ELR (cell line): ENCODE measurements at places on chromosomes 13 and 19.

DNA sequence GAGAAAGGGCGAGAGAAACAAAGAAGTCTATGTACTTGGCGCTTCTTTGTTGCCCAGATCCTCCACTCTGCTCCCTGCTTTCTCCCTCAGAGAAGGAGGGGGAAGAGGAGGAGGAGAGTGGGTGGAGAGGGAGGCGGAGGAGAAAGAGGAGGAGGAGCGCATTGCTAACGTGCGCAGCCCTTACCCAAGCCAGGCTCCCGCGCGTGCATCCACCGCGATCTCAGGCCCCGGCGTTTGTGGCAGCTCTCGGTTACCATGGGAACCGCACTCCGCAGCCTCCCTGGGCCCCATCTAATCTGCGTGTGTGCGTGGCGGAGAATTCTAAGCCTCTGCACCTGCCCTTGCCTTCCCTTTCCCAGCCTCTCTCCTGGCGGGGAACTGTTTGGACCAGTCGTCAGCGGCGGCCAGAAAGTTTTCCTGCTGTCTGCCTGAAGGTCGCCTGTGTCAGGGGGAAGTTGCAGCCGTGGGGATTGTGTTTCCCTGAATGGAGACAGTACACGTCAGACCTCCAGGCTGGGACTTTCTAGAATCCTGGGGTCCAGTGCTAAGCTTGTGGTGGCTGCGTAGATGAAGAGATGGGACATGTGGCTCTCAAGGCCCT lies at the start of gene ERICH6B:
Gene ERICH6B, minus strand, starts transcription at position 239 of the 601 bp plus-strand sequence. CDS start 18,734 bp downstream, outside the sequence.
- DNase-seq: peak; percentile 39

GRCh38 chr19:10624585-10624984 lies 768 bp upstream of the SLC44A2 start:
- no peak for DNase-seq

GRCh38 chr13:83546476-83546875 lies 335.8 kb downstream of the SLITRK1 start:
- DNase-seq: no peak

- peak; percentile 61 for DNase-seq
Measured at GRCh38 chr13:27797228-27797624, 4.9 kb downstream of the GSX1 start.

DNA sequence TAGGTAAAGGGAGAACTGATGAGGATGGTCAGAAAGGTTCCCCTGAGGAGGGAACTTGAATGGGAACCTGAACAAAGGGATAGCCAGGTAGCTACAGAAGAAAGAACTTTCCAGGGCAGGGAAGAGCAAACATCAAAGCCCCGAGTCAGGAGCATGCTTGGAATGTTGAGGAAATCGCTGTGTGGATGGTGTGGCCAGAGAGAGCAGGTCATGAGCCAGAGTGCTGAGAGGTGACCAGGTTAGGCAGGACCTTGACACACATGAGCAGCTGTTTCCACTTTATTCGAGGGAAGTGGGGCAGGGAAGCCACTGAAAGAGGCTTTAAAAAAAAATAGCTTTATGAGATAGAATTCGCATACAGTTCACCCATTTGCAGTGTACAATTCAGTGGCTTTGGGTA lies 4.4 kb downstream of the RAB8A start:
- DNase-seq: no peak

DNA sequence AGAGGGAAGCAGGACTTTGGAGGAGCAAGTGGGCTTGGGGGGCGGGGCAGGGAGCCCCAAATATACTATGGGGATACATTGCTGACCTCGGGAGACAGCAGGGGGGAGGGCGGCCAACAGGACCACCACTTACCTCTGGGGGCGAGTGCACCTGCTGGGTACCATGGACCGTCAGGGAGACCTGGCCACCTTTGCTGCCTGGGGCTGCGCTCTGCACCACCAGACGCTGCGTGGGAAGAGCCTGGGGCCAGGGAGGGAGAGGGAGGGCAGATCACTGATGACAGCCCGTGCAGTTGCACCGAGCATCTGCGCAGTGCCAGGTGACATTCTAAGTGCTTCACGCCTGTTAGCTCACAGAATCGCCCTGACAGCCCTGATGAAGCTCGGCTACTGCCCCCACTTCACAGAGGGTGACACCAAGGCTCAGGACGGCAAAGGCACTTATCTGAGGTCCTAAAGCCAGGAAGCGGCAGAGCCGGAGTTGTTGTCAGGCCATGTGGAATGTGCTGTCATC lies 24.1 kb downstream of the RFX1 start:
- DNase-seq: no peak

DNA sequence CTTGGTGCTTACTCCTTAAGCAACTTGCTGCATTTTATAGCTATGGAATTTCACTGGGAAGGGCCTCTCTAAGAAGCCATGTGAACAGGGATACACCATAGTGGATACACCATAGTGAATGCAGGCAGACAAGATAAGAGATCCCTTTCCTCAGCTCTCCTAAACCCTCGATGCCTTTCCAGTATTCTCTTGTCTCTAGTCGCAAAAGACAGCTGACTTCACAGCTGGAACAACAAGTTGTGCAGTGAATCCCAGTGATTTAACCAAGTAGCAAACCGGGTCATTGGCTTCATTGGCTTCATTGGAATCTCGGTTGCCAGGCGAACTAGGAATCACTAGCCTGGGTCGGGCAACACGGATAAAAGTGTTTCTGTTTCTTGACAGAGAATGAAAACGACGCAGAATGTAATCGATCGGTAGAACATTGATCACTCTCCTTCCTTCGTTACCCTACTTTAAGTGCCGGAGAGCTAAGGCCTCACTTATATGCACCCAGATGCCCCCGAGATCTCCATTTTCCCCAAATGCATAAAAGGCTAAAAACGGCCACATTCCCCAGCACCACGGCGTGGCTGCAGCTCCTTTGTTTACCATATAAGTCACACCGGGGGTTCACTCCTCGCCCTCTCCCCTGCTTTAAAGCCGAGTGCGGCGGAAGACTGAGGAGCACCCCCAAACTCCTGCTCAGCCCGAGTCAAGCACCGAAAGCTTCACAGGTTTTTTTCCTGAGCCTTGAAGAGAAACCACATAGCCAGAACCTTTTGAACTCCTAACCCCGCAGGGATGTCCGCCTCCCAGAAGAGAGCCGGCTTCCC lies 674 bp downstream of the TRPC4 start:
- DNase-seq: peak; percentile 33

DNA sequence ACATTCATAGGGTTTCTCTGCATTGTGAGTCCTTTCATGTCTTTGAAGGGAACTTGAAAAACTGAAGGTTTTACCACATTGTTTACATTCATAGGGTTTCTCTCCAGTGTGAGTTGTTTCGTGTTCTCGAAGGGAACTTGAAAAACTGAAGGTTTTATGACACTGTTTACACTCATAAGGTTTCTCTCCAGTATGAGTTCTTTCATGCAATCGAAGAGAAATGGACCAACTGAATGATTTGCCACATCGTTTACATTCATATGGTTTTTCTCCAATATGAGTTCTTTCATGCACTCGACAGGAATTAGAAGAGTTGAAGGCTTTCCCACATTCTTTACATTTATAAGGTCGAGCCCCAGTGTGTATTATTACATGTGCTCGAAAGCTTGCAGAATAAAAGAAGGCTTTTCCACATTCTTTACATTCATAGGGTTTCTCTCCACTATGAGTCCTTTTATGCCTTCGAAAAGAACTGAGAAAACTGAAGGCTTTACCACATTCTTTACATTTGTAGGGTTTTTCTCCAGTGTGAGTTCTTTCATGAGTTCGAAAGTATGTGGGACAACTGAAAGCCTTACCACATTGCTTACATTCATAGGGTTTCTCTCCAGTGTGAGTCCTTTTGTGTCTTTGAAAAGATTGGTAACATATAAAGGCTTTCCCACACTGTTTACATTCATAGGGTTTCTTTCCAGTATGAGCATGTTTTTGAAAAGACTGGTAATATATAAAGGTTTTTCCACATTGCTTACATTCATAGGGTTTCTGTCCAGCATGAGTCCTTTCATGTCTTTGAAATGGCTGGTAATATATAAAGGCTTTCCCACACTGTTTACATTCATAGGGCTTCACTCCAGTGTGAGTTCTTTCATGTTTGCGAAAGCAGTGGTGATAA lies 20.7 kb downstream of the ZNF14 start:
- no peak for DNase-seq

DNA sequence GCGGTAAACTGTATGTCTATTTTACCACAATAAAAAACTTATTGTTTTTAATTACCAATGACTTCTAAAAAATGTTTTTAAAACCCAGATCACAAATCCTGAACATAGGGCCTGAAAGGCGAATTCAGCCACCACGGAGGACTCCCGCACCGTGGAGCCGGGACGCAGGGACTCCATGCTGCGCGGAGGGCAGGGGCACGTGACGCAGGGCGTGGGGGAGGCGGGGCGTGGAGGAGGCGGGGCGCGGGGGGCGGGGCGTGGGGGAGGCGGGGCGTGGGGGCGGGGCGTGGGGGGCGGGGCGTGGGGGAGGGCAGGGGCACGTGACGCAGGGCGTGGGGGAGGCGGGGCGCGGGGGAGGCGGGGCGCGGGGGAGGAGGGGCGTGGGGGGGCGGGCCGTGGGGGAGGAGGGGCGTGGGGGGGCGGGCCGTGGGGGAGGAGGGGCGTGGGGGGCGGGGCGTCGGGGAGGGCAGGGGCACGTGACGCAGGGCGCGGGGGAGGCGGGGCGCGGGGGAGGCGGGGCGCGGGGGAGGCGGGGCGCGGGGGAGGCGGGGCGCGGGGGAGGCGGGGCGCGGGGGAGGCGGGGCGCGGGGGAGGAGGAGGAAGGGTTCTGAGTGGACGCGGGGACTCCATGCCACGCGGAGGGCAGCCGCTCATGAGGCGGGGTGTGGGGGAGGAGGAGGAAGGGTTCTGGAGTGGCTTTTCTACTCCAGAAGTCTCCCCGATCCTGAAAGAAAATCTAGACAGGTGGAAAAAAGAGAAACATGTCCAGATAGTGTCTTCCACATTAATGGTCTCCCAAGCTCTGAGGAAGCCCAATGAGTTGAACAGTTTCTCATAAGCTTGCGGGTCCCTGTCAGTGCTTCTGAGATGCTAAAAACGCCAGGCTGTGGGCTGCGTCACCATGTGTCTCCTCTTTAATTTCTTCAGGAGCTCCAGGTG lies 4.4 kb upstream of the PROZ start:
- peak; percentile 77 for DNase-seq

- no peak for DNase-seq
Measured at GRCh38 chr13:36219883-36220282, 5.5 kb upstream of the SOHLH2 start.

GRCh38 chr13:111278258-111278657 lies 42.2 kb upstream of the TEX29 start:
- no peak for DNase-seq

DNA sequence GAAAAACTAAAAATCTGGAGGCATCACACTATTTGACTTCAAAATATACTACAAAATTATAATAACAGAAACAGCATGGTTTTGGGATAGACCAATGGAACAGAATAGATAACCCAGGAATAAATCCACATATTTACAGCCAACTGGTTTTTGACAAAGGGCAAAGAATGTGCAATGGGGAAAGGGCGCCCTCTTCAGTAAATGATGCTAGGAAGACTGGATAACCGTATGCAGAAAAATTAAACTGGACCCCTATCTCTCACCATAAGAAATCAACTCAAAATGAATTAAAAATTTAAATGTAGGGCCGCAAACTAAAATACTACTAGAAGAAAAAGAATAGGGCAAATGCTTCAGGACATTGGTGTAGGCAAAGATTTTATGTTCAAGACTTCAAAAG lies 440.5 kb upstream of the SGCG start:
- DNase-seq: no peak

DNA sequence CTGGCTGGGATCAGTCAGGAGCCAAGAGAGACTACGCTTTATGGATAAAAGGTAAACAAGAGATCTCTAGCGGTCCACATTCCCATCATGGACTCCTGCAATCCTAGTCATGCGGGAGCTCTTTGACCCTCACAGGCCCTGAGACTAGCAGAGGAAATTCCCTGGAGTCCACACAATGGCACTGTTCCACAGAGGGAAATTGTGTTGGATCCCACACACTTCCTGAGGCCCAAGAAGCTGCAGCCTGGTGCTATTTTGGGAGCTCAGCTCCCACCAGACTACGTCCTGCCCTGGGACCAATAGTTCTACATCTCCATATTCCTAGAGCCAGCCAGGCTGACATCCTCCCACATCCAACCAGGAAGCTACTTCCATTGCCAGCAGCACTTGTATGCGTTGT lies 2358.4 kb downstream of the PCDH9 start:
- DNase-seq: no peak

DNA sequence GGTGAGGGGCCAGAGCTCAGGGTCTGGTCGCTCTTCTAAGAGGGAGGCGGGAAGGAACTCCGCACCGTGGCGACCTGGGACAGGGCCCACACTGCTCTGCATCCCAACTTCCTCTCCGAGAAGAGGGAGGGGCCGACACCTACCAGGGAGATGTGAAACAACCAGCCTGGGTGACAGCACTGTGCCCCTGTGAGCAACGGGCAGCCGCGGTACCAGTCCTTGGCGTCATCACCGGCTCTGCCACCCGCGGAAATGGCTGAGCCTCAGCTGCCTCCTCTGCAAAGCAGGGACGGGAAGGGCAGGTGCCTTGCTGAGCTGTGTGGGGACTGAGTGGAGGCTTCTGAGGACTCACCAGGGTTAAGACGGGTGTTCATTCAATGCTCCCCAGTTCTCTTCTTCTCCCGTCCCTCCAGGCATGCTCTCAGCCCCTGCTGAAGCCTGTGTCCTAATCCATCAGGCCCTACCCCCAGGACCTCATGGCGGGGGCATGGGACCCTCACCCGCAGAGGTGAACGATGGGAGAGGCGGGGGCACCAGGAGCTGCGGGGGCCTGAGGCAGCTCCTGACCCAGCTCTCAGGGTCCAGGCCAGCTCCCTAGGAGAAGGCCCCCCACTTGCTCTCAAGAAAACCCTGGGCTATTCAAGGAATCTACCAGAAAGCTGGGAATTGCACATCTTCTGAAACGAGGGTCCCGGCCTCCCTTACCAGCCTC lies 9.3 kb downstream of the ZNF787 start:
- no peak for DNase-seq

DNA sequence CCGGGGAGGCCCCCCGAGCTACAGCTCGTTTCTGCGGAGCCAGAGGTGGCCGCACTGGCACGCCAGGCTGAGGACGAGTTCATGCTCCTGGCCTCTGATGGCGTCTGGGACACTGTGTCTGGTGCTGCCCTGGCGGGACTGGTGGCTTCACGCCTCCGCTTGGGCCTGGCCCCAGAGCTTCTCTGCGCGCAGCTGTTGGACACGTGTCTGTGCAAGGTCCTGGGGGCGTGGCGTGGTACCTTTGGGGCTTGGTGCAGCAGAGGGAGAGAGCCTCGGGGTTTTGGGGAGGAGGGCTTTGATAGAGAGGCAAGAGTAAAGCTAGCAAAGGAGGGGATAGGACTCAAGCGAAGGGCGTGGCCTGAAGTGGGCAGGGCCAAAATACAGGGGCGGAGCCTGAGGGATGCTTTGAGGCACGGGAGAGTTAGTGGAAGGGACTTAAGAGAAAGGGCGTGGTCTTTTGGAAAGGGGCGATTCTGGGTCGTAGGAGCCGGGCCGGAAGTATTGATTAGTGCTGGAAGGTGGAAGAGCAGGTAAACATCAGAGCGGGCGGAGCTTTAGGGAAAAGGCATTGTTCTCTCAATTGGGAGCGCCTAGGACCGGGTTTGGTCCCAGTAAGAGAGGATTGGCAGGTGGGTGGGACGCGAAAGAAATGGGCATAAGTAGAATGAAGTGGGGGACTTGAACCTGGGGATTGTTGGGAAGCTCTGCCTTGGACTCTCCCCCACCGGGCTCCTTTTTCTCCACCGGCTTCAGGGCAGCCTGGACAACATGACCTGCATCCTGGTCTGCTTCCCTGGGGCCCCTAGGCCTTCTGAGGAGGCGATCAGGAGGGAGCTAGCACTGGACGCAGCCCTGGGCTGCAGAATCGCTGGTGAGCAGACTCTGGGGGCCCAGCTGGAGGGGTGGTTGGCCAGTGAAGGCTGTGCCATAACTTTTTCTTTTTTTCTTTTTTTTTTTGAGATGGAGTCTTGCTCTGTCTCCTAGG lies 1.2 kb downstream of the PPM1N start:
- DNase-seq: peak; percentile 47

GRCh38 chr13:41411522-41411921 lies 45.8 kb upstream of the RGCC start:
- DNase-seq: peak; percentile 60
